ENCODE measurements at places on chromosomes 1 and 21. TPM values are rescaled to one million over a fixed set of nuclear protein-coding genes. Genes with fewer than 3 reads are reported as not detected.

The ATP6V1G3 gene
- not detected for total RNA-seq

GRCh38 chr1:96207936-96208335, 513.6 kb upstream of the PTBP2 start:
- no peaks in the 10 kb centered on the region for H3K36me3 ChIP-seq
- H3K27ac ChIP-seq = no peak overlapping the region
- DNase-seq = no peak

- no peaks in the 10 kb centered on the region for H3K36me3 ChIP-seq
- no peak overlapping the region for H3K4me3 ChIP-seq
- H3K4me1 ChIP-seq = peaks cover 11% of the 10 kb centered on the region
- H3K27ac ChIP-seq = no peak overlapping the region
- peaks cover 2% of the 10 kb centered on the region for H3K27me3 ChIP-seq
- DNase-seq = no peak
These were observed 157.2 kb downstream of the KIF26B start for GRCh38 chr1:245311887-245312536.

DNA sequence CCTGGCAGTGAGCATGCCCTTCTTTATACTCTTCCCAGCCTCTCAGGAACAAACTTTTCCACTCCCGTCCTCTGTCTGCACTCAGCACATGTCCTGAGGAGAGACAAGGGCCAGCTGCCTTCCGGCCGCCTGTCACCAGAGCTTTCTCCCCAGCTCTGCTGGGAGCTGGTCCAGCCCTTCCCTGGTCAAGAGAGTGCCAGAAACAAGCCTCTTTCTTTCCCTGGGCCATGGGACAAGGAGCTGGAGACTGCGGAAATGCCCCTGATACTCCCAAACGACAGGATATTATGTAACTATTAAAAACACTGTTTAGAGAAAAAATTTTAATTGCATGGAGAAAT, 10.4 kb downstream of the LAMB3 start:
- no peak overlapping the region for H3K27ac ChIP-seq
- no peaks in the 10 kb centered on the region for H3K36me3 ChIP-seq
- no peak for DNase-seq
- peaks cover 9% of the 10 kb centered on the region for H3K4me1 ChIP-seq
- no peaks in the 10 kb centered on the region for H3K27me3 ChIP-seq
- no peak overlapping the region for H3K4me3 ChIP-seq

- no peak overlapping the region for H3K27ac ChIP-seq
- H3K27me3 ChIP-seq = no peaks in the 10 kb centered on the region
- DNase-seq = no peak
- H3K36me3 ChIP-seq = peaks cover 4% of the 10 kb centered on the region
- H3K4me1 ChIP-seq = peaks cover 10% of the 10 kb centered on the region
- no peak overlapping the region for H3K4me3 ChIP-seq
These were observed 7.8 kb upstream of the HTR6 start for GRCh38 chr1:19656780-19657466.

- no peaks in the 10 kb centered on the region for H3K36me3 ChIP-seq
- H3K27me3 ChIP-seq = peaks cover 29% of the 10 kb centered on the region
- no peak overlapping the region for H3K27ac ChIP-seq
- H3K4me3 ChIP-seq = no peak overlapping the region
- DNase-seq = no peak
These were observed 183.9 kb downstream of the CAMTA1 start for GRCh38 chr1:6969106-6969505.

DNA sequence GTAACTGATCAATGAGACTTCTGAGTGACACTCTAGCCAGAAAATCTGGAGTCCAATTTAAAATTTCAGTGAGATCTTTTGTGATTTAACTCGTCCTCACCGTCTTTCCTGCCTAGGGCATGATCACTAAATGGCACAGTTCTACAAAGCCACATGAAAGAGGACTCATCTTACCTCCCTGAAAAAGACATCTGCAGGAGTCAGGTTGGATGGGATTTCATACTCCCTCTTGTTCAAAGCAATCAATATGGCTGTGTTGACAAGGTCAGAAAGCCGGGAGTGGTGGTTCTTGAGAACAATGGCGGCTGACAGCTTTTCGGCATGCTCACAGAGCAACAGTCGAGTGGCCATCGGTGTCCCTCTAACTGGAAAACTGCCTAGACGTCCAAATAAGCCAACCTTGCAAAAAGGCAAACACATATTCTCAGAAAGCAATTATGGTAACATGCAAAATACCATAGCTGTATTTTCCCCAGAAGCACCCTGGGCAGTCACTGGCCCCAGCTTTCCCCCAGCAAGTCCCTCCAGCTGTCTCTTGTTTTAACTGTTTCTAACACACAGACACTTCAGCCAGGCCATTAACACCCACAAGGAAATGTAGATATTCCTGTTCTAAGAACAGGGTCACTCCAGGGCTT, 36.6 kb upstream of the ACTA1 start:
- H3K4me1 ChIP-seq = no peaks in the 10 kb centered on the region
- H3K27me3 ChIP-seq = no peaks in the 10 kb centered on the region
- peaks cover 61% of the 10 kb centered on the region for H3K36me3 ChIP-seq
- DNase-seq = no peak
- H3K27ac ChIP-seq = no peak overlapping the region
- H3K4me3 ChIP-seq = no peak overlapping the region

- no peak overlapping the region for H3K4me3 ChIP-seq
- H3K27me3 ChIP-seq = peaks cover 41% of the 10 kb centered on the region
- DNase-seq = no peak
- H3K36me3 ChIP-seq = no peaks in the 10 kb centered on the region
- H3K27ac ChIP-seq = no peak overlapping the region
These were observed 2.5 kb downstream of the EPHA2 start for GRCh38 chr1:16153096-16153998.

The OR10J4 gene
- total RNA-seq = not detected

The OPN3 gene
- total RNA-seq = 15.1 TPM

The CSF3R gene
- 0.11 TPM for total RNA-seq

The CFHR3 gene
- total RNA-seq = not detected

The ZBTB40 gene
- total RNA-seq = 18.6 TPM

The JAM2 gene
- 0.28 TPM for total RNA-seq

GRCh38 chr1:9376886-9377333, 84.2 kb downstream of the SPSB1 start:
- no peak overlapping the region for H3K27ac ChIP-seq
- no peaks in the 10 kb centered on the region for H3K27me3 ChIP-seq
- no peak for DNase-seq

DNA sequence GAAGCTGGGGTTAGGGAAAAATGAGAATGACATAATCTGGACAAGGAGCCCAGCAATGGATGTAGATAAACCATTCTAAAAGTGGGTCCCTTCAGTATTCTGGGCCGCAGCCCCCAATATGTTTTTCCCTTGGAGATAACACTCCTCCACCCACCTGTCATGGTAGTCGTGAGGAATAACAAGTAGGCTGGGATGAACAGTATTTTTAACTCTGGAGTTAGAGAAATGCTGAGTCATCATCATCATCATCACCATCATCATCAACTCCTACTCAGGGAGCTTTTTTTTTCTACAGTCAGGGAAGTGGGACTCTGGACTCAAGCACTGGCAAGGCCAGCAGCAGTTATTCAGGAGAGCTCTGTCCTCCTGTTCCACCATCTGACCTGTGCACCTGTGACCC, 12.8 kb downstream of the CADM3 start:
- no peak overlapping the region for H3K4me3 ChIP-seq
- H3K27me3 ChIP-seq = peaks cover 57% of the 10 kb centered on the region
- H3K27ac ChIP-seq = no peak overlapping the region
- H3K4me1 ChIP-seq = no peaks in the 10 kb centered on the region

- DNase-seq = no peak
- no peak overlapping the region for H3K27ac ChIP-seq
- H3K4me1 ChIP-seq = no peaks in the 10 kb centered on the region
- H3K4me3 ChIP-seq = no peak overlapping the region
- H3K27me3 ChIP-seq = peaks cover 44% of the 10 kb centered on the region
- H3K36me3 ChIP-seq = no peaks in the 10 kb centered on the region
These were observed 13.9 kb downstream of the LMX1A start for GRCh38 chr1:165342587-165342986.

DNA sequence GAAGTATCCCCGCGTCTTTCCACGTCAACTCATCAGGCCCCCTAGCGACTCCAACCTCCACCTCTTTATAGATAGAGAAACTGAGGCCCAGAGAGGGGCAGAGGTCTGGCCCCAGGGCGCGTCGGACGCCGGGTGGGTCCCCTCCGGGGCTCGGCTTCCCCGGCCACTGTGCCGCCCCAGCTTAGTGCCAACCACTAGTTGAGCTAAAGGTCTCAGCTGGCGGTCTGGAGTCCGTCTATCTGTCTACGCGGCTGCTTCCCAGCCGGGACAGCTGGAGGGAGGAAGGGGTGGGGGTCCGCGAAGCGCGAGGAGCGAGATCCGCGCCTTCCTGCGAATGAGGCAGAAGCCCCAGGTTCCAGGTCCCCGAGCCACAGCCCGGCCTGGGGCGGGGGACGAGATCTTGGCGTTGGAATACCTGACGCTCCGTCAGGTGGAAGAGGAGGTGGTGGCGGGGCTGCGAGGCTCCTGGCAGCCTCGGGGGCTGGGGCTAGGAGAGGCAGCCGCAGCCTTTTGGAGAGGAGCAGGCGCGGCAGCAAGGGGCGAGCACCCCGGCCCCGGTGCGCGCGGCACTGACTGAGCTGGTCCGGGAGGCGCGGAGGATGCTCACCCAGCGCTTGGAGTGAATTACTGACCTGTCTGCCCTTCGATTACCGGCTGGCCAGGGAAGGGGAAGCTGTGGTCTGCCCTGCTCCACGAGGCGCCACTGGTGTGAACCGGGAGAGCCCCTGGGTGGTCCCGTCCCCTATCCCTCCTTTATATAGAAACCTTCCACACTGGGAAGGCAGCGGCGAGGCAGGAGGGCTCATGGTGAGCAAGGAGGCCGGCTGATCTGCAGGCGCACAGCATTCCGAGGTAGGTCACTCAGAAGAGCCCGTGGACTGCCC, 937 bp downstream of the PODN start:
- H3K27me3 ChIP-seq = peaks cover 47% of the 10 kb centered on the region
- H3K27ac ChIP-seq = no peak overlapping the region
- H3K4me1 ChIP-seq = peaks cover 2% of the 10 kb centered on the region

The PLA2G2D gene
- not detected for total RNA-seq

- DNase-seq = no peak
- no peaks in the 10 kb centered on the region for H3K36me3 ChIP-seq
- no peaks in the 10 kb centered on the region for H3K4me1 ChIP-seq
- peaks cover 1% of the 10 kb centered on the region for H3K27me3 ChIP-seq
- no peak overlapping the region for H3K27ac ChIP-seq
These were observed 261.2 kb downstream of the PTPRU start for GRCh38 chr1:29497395-29498125.

The GPR25 gene
- total RNA-seq = not detected

DNA sequence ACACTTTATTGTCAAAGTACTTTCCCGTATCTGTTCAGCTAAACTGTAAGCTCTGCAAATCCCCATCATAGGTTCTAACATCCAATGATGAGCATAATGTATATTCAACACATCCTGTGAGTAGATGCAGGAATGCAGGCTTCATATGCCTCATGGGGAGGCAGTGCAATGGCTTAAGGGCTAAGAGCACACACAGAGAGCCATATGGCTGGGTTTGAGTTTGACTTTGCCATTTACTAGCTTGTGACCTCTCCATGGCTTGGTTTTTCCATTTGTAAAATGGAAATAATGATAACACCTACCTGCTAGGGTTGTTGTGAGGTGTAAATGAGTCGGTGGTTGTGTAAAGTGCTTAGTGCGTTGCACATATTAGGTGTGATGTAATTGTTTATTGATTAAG, 13.4 kb downstream of the RCSD1 start:
- H3K27ac ChIP-seq = peak overlapping the region; percentile 11
- H3K27me3 ChIP-seq = no peaks in the 10 kb centered on the region
- peaks cover 57% of the 10 kb centered on the region for H3K4me1 ChIP-seq
- H3K4me3 ChIP-seq = no peak overlapping the region
- H3K36me3 ChIP-seq = peaks cover 74% of the 10 kb centered on the region
- DNase-seq = no peak

GRCh38 chr1:93756657-93757056, 75.0 kb upstream of the BCAR3 start:
- no peak for DNase-seq
- H3K27me3 ChIP-seq = no peaks in the 10 kb centered on the region
- no peak overlapping the region for H3K27ac ChIP-seq
- H3K4me3 ChIP-seq = no peak overlapping the region
- no peaks in the 10 kb centered on the region for H3K36me3 ChIP-seq
- H3K4me1 ChIP-seq = peaks cover 58% of the 10 kb centered on the region

The FCRL4 gene
- total RNA-seq = not detected

DNA sequence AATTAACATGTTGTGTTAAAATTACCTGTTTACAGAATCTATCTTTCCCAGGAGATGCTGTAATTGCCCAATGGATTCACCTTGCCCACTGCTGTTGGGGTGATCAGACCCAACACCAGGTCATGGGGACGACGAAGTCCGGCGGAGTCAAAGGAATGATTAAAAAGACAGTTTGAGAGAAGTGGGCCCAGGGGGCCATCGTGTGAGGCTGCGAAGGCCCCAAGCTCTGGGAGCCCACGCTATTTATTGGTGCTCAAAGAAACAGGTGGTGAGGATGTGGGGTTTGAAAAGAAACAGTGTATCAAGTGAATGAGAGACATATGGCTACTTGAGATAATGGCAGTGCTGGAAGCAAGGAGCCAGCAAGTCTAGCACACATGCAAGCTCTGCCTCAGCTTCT, 16.3 kb upstream of the L1TD1 start:
- no peak overlapping the region for H3K27ac ChIP-seq
- no peak for DNase-seq
- H3K27me3 ChIP-seq = peaks cover 5% of the 10 kb centered on the region
- no peak overlapping the region for H3K4me3 ChIP-seq
- no peaks in the 10 kb centered on the region for H3K36me3 ChIP-seq

- H3K27me3 ChIP-seq = no peaks in the 10 kb centered on the region
- H3K36me3 ChIP-seq = no peaks in the 10 kb centered on the region
- H3K27ac ChIP-seq = peak overlapping the region; percentile 49
- no peak overlapping the region for H3K4me3 ChIP-seq
- H3K4me1 ChIP-seq = peaks cover 27% of the 10 kb centered on the region
These were observed 22.8 kb upstream of the ZNF281 start for GRCh38 chr1:200432586-200432985.

- H3K4me1 ChIP-seq = peaks cover 44% of the 10 kb centered on the region
- H3K27ac ChIP-seq = no peak overlapping the region
- DNase-seq = no peak
These were observed 52.6 kb downstream of the CD34 start for GRCh38 chr1:207858281-207858680.

The SRP9 gene
- 255 TPM for total RNA-seq

The SYTL1 gene
- 25.7 TPM for total RNA-seq

The PGLYRP4 gene
- total RNA-seq = not detected

GRCh38 chr1:58905126-58905490, 121.3 kb upstream of the JUN start:
- peaks cover 5% of the 10 kb centered on the region for H3K27me3 ChIP-seq
- DNase-seq = no peak
- peak overlapping the region; percentile 51 for H3K4me3 ChIP-seq
- H3K27ac ChIP-seq = peak overlapping the region; percentile 51

DNA sequence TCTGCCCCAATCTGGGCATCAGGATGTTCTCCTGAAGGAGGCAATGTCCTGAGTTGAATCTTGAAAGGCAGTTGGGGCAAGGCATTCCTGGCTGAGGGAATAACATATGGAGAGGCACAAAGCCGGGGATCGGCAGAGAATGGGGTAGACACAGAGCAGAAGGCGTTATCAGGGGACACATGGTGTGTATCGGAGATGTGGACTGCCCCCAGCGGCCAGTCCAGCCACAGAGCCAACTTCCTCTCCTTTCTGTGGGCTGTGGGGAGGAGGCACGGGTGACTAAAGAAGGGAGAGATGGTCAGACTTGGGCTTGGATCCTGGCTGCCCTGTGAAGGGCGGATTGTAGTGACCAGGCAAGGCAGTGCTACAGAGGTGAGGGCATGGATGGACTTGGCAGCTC, 32.1 kb downstream of the FOXD2 start:
- H3K4me3 ChIP-seq = no peak overlapping the region
- no peak overlapping the region for H3K27ac ChIP-seq
- no peaks in the 10 kb centered on the region for H3K4me1 ChIP-seq
- DNase-seq = no peak
- H3K27me3 ChIP-seq = peaks cover 9% of the 10 kb centered on the region
